ENCODE measurements at places on chromosomes 4 and X.
A peak's percentile ranks its signal among the peaks of the same experiment; 100 is the strongest.

- DNase-seq, result no peak
These were observed 1.5 kb downstream of the PLA2G12A start for GRCh38 chr4:109728385-109728784.

DNA sequence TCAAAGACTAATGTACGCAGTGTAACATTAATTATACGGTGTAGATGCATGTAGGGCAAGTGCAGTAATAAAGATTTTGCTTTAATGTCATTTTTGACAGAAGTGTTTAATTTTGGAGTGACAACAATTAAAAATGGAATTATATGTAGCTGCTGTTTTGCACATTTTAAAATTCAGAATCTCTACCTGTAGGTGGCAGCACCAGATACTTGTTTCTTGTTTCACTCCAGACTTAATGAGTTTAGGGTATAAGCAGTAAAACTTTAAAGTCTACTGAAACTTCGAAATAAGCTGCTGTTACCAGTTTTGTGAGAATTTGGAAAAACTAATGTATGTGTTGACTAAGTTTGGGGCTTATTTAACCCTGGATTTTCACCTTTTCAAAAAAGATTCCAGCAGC, 144.9 kb downstream of the POLA1 start:
- no peak for DNase-seq

DNA sequence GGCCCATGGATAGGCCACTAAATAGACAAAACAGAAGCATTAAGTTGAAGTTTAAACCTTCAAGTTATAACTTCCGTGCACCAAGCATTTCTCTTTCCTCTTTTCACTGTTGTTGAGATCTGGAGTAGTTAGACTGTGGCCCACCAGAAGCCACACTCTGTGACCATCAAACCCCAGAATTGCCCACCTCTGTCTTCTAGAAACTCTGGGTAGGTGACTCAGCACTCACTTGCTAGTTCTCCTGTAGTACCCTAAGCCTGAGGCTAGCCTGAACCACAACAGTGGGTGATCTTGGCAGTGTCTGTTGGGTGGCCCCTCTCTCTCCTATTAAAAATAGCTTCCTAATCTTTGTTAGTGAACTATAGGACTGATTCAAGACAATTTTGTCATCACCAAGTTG, 24.6 kb upstream of the CD40LG start:
- DNase-seq, result no peak

DNA sequence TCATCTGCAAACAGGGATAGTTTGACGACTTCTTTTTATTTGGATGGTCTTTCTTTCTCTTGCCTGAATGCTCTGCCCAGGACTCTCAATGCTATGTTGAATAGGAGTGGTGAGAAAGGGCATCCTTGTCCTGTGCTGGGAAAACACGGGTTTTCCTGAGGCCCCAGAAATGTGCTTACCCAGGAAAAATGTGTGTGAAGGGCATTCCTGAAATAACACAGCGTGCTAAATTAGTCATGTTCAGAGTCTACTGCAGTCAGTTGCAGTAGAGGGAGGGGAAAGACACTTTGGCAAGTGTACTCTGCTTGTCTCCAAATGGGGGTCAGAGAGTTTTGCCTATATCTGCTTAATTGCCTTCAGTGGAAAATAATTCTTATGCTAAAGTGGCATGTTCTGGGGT, 153.9 kb downstream of the CCNG2 start:
- DNase-seq, result no peak

DNA sequence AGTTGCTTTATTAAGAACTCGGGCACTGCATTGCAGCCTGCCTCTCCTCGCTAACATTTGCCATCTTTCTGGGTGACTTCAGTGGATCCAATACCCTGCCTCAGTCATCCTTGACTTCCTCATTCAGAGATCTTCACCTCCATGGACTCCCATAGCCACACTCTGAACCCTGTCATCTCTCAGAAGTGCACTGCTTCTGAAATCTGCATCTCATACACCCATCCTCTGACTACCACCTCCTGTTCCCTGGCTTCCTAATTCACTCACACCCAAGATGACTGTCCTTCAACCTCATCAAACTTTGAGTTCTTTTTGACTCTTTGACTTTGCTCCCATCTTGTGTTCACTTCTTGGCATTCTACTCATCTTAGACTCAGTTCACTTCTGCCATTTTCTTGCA, 25.3 kb upstream of the CYBB start:
- no peak for DNase-seq

- DNase-seq, result no peak
These were observed 3.1 kb downstream of the SLITRK4 start for GRCh38 chrX:143632625-143633410.

- DNase-seq, result no peak
These were observed 76.0 kb downstream of the FAT4 start for GRCh38 chr4:125390727-125391126.

DNA sequence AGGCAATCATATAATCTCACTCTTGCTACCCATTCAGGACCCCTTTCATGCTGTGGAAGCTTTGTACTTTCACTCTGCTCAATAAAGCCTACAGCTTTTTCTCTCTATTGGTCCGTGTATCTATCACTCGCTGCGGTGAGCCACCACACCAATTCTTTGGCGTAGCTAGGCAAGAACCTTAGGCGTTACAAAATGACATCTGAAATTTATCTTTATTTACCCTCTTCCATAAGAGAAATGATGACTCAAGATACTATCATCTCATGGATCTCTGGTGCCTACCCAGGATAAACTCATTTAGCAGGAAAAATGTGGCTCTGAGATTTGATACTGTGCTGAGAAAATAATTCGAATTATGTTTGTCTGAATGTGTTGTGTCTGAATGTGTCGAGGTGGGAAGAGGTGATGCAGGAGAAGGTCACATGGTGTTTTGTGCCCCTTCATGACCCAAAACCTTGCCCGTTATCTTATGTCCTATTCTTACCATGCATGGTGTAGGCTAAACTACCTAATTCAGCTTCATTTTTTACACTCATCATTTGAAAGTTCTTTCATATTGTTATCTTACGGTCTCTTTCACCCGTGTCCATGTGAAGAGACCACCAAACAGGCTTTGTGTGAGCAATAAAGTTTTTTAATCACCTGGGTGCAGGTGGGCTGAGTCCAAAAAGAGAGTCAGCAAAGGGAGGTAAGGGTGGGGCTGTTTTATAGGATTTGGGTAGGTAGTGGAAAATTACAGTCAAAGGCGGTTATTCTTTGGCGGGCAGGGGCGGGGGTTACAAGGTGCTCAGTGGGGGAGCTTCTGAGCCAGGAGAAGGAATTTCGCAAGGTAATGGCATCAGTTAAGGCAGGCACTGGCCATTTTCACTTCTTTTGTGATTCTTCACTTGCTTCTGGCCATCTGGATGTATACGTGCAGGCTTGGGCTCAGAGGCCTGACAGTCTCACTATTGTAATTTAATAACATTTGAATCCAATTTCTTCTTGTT, 41.6 kb upstream of the GIMD1 start:
- no peak for DNase-seq

DNA sequence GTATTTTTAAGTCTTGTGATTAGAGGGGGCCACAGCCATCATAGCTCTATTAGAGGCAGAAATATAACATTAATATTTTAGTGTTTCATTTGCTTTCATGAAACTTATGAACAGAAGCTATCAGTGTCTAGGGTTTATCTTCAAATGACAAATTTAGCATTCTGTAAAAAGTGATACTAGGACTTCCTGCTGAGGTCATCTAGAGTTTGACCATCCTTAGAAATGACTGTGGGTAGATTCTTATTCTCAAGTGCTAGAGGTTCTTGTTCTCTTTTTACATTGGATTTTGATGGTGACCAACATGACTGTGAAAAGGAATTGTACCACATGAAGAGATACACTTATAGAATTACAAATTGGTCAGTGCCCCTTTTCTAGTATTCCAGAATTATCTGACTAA, 568.6 kb downstream of the RPA4 start:
- DNase-seq, result no peak

DNA sequence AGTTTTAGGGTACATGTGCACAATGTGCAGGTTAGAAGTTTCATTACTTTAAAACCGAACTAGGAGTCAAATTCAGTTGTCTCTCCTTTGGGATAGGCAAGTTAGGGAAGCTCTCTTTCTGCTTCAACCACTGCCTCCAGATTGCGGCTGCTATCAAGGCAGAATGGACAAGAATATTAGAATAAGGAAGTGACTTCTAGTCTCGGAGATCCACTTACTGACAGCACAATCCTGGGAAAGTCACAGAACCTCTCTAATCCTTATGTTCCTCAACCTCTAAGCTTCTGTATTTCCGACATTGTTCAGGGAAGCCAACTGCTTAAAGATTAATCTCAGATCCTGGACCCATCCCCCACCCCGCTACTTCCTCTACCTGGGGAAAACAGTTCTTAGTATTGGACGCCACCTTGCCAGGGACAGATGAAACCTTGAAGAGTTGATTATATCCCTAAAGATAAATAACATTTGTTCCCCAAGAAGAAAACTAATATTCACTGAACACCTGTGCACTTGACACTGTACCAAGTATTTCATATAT, 2.1 kb downstream of the NUP62CL start:
- no peak for DNase-seq

DNA sequence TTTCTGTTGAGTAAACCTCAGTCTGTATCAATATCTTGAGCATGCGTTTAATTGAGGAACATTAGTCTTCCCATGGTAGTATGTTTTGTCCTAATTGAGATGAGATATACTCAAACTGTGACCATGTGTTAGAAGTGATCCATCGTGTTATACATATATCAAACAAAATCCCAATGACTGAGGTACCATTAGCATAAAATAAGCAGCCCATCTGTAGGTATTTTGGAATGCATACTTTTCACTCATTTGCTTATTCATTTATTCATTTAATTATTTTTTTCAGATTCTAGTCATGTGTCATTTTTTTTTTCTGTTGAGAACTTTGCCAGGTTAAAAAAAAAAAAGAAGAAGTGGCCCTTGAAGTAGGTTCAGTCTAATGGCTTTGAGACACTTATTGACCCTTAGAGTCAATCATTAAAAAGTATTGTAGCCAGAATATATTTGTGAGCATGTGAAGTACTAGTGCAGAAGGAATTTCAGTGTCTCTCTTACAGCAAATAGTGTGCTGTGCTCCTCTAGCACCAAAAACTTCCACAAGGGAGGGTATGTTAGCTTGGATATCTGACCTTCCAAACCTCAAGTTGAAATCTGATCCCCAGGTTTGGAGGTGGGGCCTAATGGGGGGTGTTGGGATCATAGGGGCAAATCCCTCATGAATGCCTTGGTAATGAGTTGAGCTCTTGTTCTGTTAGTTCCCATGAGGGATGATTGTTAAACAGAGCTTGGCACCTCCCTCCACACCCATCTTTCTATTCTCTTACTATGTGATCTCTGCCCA, 130.8 kb upstream of the NPY2R start:
- no peak for DNase-seq

DNA sequence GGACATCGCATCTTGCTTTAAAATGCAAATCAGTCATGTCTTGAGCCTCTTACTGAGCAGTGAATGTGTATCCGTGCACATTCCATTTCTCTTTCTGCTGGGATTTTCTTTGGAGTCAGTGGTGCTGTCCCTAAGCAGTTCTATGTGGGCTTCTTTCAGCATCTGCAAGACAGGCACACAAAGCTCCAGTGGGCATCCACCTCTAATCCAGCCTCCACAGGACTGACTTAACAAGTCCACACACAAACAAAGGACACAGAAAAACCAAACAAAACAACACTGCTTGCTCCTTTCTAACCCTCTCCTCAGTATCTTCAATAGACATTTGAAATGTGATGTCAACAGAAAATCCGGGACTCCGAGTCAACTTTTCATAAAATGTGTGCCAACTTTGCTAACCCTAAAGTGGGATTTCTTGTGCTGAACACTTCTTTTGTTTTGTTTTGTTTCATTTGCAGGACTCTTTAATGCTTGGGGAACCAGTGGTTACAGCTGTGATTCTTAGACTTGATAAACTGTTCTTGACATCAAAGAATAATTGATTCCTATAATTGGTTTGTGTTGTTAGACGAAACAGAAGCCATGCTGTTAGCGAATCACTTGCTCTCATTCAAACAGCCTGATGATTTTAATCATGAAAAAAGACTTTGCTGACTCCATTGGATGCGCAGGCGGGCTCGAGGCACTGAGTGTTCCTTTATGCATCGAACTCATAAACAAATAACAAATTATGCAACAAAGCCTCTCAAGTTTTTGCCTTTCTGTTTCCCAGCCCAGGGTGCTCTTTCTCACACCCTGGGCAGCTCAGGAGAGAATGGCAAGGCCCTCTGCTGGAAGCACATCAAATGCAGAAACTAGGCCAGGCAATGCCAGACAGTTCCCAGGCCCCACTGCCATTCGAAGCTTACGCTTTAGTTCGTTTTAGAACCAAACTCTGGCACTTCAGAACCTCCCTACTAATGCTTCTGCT, 20.1 kb downstream of the ETNPPL start:
- DNase-seq, result no peak

- DNase-seq, result no peak
These were observed 14.3 kb downstream of the ZAR1 start for GRCh38 chr4:48504352-48504751.

DNA sequence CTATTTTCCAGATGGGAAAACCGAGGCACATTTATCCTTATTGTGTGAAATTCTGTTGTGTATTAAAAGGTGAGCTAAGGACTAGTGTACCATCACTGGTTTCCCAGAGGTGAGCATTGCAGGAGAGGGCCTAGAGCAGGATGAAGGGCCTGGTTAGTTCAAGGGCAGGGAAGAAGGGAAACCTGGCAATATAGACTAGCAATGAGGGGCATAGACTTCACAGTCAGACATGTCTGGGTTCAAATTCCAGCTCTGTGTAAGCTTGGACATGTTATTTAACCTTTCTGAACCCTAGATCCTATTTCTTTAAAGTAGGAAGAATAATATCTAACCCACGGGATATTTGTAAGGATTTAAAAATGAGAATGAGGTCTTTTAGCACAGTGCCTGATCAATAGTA, 50.8 kb downstream of the WDR19 start:
- no peak for DNase-seq

- no peak for DNase-seq
These were observed 166.6 kb downstream of the LHFPL1 start for GRCh38 chrX:112513154-112513553.

GRCh38 chrX:31421441-31421840, 349.6 kb upstream of the FTHL17 start:
- no peak for DNase-seq

GRCh38 chrX:113594123-113594841, 753.7 kb upstream of the AMOT start:
- DNase-seq, result no peak

DNA sequence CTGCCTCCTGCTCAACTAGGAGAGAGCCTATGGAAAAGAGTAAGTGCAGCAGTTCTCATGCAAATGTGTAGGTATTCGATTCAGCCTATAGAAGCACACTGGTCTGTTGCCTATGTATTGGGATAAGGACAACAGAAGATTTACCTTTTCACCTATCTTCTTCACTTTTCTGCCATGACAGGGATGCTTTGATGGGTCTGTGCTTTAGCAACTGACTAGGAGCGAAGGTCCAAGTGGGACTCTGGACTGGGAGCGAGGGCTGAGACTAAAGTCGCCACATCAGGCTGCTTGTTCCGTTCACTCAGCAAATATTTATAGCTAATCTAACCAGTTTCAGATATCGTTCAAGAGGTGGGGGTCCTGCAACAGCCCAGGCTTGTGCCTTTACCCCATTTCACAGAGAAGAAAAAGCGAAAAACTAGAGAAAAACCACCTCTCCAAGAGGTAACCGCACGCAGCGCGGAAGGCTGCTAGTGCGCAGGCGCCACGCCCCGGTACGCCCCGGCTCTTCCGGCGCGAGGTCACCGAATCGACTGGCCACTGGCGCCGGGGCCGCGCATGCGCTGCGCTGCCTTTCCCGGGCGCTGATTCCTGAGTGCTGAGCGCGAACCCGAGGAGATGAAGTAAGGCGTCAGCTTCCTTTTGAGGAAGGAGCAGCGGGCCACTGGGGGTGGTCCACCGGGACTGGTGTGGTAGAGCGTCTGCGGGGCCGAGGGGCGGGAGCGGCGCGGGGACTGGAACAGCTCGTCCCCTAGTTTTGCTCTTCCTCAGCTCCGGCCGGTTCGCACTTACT, at the start of gene RBMX2:
Gene RBMX2 (plus strand): TSS at position 573 of the 793 bp plus-strand sequence. CDS start 46 bp downstream, at position 619.
- peak; percentile 40 for DNase-seq

Data from stimulated activated CD8-positive, alpha-beta memory T cell treated with anti-CD3 and anti-CD28 coated beads, Interleukin-7, amount 100 ng/mL, for 1 hour (primary cell).